ENCODE measurements at places on chromosomes 7 and 10.
A peak's percentile ranks its signal among the peaks of the same experiment; 100 is the strongest.

DNA sequence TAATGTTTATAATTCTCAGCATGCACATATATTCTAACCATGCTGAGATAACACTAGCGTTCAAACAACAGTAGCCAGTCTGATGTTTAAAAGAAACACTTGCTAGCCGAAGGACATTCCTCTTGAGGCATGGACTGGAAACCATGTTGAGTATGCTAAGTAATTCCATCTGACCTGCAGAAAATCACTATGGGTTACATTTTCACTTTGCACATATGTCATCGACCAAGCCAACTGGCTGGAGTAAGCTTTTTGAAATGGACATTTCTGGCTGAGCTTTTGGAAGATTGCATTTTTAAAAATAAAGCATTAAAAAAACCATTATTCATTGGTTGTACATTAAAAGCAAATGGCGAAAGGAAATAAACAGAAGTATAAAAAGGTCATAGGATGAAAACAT, 88.2 kb downstream of the BBS9 start:
- no peak for DNase-seq

- no peak for DNase-seq
Observed at GRCh38 chr10:4240608-4241197, 455.7 kb upstream of the KLF6 start.

DNA sequence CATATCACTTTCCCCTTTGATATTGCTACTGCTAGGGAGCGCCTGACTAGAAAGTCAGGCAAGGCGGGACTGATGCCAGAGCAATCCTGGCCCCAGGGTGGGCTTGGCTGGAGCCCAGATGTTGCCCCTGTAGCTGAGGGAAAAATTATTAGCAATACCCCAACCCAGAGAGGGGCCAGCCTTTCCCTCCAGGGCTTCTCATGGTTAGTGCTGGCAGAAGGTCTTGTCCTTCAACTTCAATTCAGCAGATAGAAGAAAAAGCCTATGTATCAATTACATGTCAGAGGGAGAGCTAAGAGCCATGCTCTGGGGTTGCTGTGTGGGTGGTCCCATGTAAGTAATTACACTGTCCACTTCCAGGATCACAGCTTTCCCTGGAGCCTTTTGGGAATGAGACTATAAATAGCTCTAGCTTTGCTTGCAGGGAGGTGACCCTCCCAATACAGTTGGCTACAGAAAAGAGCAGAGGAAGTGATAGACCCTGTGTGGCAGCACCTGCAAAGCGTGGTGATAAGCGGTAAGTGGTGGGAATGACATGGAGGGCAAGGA, 579.1 kb downstream of the CCSER2 start:
- no peak for DNase-seq

GRCh38 chr7:32535162-32535702, 39.9 kb downstream of the AVL9 start:
- DNase-seq = peak; percentile 76

DNA sequence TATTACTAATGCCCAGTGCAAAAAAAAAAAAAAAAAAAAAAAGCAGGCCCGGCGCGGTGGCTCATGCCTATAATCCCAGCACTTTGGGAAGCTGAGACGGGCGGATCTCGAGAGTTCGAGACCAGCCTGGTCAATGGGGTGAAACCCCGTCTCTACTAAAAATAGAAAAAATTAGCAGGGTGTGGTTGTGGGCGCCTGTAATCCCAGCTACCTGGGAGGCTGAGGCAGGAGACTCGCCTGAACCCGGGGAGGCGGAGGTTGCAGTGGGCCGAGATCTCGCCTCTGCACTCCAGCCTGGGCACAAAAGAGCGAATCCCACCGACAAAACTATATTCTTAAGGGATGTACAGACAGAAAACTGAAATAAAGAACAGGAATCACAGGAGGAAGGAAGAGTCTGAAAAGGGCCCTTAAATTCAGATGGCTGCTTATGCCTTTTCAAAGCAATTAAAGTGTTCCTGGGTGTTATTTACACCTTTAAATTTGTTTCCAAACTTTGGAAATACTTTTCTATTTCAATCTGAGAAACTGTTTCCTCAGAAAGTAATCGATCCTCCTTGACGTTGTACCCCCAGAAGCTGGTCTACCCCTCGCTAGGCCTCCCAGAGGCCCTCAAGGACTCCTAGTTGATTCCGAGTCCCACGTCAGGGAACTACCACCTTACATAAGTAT, 2.0 kb upstream of the KMT2E start:
- no peak for DNase-seq

DNA sequence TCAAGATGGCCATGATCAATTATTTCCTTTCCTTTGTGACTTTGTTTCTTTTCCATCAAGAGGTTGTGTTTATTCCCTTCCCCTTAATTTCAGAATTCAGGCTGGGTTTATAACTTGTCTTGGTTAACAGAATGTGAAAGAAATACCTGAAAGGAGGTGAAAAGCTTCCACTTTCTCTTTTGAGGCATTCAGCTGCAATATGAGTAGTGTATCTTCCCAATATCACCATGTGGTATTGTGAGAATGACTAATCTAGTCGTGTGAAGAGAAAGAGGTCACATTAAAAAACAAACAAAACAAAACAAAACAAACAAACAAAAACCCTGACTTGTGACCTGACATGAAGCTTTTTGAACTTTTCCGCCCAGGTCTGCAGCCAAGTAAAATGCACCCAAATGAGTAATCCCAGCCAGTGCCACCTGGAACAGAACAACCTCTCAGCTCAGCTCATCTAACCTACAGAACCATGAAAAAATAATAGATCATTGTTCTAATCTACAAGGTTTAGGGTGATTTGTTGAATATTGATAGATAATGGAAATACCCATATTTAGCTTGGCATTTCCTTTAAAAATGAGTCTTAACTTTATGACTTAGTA, 70.8 kb upstream of the TEX47 start:
- DNase-seq = no peak

DNA sequence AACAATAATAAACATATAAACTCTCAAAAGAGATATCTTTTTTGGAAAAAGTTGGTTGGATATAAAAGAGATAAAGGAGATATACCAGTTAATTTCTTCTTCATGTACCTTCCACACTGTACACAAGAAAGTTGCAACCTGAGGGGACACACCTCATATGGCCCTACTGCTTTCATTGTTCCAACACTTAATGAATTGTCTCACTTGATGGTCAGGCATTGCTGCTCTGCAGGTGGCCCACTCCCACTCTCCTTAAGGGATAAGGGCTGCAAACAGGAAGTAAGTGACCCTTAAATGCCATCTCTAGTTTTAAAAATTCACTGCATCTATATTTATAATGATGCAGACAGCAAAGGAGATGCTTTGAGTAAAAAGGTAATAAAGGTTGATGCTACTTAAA, 152.3 kb downstream of the BTAF1 start:
- DNase-seq = no peak

GRCh38 chr10:86671985-86672710, 3.8 kb downstream of the LDB3 start:
- no peak for DNase-seq

- no peak for DNase-seq
Observed at GRCh38 chr10:44662051-44662450, 249.1 kb upstream of the TMEM72 start.

GRCh38 chr7:32335107-32335506, 155.1 kb downstream of the LSM5 start:
- peak; percentile 28 for DNase-seq

- DNase-seq = no peak
Observed at GRCh38 chr10:27745732-27746396, at the start of gene MKX. MKX (minus strand) TSS chr10:27745819; CDS start chr10:27743415, 2,404 bp downstream.

GRCh38 chr10:73529089-73529832, 33.4 kb upstream of the PPP3CB start:
- DNase-seq = peak; percentile 72

- peak; percentile 99 for DNase-seq
Observed at GRCh38 chr7:38276096-38276877, 2.9 kb upstream of the TARP start.

DNA sequence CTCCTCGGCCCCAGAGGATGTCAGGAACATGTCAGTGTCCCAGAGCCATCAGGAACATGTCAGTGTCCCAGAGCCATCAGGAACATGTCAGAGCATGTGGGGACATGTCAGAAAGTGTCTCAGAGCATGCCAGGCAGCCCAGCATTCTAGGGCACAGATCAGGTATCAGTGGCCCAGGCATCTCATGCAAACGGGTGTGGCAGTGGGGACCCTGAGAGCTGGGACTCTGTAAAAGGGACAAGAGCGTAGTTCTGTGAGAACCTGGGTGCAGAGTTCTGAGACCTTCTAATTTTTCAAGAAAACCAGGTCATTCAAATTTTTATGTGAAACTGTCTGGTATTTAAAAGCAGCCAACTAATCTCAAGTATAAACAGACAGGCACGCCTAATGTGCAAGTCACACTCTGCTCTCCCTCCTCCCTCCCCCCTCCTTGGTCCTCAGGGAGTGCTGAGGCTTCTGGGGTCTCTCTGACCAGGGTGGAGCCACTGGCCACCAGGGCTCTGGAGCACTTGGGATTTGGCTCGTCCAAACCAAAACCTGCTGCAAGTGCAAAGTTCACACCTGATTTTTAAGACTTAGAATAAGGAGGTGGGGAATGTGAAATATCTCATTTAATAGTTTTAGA, 64.6 kb downstream of the ALOX5 start:
- DNase-seq = no peak

DNA sequence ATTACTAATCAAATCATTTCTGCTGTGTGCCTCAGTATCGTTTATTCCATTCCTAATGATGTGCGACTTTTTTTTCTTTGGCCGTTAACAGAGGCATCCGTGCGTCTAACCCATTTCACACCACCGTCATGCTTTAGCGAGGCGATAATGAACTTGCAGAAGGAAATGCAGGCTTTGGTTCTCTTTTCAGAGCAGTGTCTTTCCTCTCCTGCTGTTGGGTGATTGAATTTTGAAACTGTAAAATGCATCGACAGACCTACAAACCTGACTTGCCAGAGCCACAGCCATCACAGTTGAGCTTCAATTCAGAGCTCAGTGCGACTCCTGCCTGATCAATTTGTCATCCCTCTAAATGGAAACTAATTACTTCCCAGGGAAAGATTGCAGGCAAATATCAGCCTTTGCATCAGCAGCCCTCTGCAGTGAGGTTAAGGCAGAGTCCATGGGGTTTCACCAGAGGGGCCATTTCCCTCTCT, 486.0 kb upstream of the GALNT17 start:
- DNase-seq = no peak

DNA sequence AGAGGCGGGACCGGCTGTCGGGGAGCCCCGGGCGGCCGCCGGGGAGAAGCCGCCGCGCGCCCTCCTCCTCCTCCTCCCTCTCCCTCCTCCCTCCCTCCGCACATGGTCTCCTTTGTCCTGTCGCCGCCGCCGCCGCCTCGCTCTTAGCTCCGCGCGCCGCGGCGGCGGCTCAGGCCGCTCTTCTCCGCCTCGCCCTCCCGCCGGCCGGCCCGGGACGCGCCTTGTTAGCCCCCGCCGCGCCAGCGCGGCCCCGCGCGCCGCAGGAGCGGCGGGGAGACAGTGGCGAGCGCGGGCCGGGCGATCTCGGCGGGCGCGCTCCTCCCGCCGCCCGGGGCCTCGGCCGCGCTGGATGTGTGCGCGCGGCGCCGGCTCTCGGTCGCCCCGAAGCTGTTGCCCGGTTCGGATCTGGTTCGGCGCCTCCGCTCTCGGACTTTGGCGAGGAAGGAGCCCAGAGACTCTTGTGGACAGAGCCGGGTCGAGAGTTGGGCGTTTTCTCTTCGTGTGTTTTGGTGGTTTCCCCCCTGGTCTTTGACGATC, 437.4 kb upstream of the GALNT17 start:
- DNase-seq = no peak

GRCh38 chr7:13115157-13115772, 427.8 kb downstream of the ARL4A start:
- no peak for DNase-seq

DNA sequence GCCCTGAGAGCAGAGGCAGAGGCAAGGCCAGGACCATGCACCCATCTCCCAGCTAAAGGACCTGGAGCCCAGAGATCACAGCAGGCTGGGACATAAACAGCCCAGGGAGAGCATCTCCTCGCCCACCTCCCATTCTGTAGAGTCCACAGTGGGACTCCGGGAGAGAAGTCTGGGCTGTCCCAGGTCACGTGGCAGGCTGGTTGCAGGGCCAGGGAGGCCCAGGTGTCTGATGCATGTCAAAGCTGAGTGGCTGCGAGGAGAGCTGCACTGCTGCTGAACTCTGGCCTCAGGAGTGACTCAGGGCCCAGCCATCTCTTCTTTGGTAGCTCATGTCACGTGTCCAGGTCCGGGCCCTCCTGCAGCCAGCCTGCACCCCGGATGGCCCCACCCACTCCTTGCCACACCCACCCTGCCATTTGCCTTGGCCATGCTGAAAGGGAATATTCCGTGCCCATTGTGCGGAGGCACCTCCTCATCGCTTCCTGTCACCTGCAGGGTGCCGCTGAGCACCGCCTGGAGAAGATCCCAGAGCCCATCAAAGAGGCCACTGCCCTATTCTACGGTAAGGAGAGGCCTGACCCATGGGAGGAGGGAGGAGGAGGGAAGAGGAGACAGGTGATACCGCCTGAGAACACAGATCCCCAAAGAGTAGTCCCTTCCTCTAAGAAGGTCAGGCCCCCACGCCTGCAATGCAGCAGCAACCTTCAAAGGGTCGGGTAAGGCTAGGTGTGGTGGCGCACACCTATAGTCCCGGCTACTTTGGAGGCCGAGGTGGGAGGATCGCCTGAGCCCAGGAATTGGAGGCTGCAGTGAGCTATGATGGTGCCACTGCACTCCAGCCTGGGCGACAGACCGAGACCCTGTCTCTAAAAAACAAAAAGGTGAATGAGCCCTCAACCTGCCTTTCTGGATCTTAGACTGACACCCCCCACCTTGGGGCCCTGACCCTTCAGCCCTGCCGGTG, 12.6 kb upstream of the SH2B2 start:
- DNase-seq = no peak

GRCh38 chr7:41886901-41887311, 184.0 kb upstream of the INHBA start:
- no peak for DNase-seq

GRCh38 chr7:129501760-129502707, at the start of gene SMKR1:
SMKR1 (plus strand) TSS chr7:129502531; CDS start chr7:129502825, 294 bp downstream.
- peak; percentile 75 for DNase-seq

Measured in MV-4-11 (cell line).